Stimulated activated CD8-positive, alpha-beta memory T cell treated with anti-CD3 and anti-CD28 coated beads, Interleukin-2, amount 100 ng/mL, for 1 hour (primary cell): ENCODE measurements at places on chromosomes 3 and 15.

- DNase-seq, result no peak
Measured at GRCh38 chr3:10695595-10696285, 120.3 kb upstream of the SLC6A11 start.

DNA sequence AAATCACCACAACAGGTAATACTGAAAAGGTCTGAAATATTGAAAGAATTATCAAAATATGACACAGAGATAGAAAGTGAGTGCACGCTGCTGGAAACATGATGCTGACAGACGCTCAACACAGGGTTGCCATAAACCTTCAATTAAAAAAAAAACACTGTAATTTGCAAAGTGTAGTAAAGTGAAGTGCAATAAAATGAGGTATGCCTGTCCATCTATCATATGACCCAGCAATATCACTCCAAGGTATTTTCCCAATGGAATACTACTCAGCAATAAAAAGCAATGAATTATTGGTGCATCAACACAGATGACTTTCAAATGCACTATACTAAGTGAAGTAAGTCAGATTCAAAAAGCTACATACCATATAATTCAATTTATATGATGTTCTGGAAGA is 47.6 kb upstream of the SLC12A8 start:
- no peak for DNase-seq

GRCh38 chr15:76363251-76363650 is 26.7 kb downstream of the ISL2 start:
- no peak for DNase-seq

GRCh38 chr3:173796890-173797289 is 399.3 kb downstream of the NLGN1 start:
- DNase-seq, result no peak

- no peak for DNase-seq
Measured at GRCh38 chr15:58438956-58439355, 7.2 kb downstream of the LIPC start.

DNA sequence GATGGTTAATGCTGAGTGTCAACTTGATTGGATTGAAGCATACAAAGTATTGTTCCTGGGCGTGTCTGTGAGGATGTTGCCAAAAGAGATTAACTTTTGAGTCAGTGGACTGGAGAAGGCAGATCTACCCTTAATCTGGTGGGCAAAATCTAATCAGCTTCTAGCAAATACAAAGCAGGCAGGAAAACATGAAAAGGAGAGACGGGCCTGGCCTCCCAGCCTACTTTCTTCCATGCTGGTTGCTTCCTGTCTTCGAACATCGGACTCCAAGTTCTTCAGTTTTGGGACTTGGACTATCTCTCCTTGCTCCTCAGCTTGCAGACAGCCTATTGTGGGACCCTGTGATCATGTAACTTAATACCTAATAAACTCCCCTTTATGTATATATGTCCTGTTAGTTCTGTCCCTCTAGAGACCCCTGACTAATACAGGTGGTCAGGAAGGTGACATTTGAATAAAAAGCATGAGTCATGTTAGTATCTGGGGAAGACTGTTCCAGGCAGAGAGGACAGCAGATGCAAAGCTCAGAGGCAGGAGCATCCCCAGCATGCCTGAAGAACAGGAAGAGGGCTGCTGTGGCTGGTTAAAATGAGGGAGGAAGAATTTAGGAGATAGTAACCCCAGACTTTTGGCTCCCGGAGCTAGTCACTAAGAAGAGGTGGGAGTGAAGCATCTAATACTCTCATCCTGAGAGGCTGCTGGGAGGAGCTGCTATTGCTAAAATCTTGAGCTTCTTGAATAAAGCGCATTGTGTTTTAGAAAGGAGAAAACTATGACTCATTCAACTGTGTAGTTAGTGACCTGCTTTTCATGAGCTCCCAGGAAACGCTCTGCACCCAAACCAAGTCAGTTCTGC is 207.4 kb upstream of the HES1 start:
- DNase-seq, result no peak

DNA sequence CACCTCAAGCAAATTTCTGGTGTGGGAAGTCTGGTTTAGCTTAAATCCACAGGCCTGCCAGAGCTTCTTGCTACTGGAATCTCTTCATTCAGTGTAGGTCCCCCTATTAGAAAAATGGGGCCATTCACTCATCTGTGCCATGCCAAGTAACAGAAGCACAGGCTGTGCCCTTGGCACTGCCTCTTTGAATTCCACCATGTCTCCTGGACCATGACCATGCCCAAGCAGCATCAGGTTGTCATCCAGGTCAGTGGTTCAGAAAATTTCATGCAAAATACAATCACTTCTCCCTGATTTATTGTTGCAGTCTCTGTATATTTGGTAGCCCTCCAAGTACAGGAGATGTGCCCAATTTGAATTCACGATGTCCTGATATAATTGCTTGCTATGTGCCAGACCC is 602.1 kb upstream of the ZNF385D start:
- no peak for DNase-seq

- no peak for DNase-seq
Measured at GRCh38 chr3:187403768-187404288, 35.6 kb downstream of the RTP4 start.

DNA sequence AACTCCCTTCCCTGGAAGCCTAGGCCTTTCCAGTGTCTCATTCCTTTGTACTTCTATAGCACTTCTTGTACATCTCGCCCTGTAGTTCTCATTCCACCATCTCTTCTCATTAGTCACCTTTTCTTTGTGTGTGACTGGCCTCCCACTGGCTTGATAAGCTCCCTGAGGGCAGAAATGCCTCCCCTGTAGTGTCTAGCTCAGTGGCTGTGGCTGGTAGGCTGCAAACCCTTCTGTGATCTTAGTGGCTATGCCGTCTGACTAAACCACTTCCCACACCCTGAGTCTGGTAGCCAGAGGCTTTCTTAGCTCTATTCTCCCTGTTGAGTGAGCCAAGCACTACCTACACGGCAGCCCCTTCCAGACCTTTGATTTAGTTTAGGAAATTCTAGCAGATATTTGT is 24.4 kb upstream of the TNFAIP8L3 start:
- DNase-seq, result no peak

DNA sequence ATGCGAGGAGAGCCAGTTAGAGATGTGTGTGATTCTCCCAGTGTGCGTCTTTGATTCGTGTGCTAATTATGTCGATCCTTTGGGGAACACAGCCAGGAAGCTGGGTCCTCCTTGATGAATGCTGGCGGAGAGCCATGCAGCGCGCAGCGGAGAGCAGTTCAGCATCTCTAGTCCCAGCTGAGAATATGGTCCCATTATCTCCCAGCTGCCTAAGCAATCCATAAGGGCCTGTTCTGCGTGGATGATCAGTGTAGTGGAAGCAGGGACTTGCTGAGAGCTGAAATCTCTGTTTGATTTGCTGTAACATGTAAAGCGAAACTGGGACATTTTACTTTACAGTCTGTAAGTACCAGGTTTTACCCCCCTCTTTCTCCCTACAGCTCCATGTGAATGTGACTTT is 412.7 kb downstream of the CNTN4 start:
- no peak for DNase-seq

- no peak for DNase-seq
Measured at GRCh38 chr3:71131375-71132314, 451.9 kb downstream of the FOXP1 start.

DNA sequence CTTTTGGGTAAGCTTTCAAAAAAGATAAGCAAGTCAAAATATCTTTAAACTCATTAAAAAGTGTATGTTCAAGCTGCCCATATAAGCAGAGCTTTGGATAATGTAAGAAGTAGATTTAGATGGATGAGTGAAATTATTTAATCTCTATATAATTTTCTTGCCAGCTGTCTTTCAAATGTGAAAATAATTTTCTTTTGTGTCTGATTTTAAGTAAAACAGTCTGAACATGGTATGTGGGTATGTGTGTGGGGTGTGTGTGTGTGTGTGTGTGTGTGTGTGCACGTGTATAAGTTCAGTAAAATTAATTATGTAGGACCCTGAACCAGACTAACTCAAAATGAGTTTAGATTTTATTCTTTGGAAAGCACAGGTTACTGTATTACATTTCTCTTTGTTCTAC is 155.2 kb upstream of the CGNL1 start:
- DNase-seq, result no peak

- DNase-seq, result no peak
Measured at GRCh38 chr3:163929069-163929652, 1149.1 kb downstream of the SI start.

DNA sequence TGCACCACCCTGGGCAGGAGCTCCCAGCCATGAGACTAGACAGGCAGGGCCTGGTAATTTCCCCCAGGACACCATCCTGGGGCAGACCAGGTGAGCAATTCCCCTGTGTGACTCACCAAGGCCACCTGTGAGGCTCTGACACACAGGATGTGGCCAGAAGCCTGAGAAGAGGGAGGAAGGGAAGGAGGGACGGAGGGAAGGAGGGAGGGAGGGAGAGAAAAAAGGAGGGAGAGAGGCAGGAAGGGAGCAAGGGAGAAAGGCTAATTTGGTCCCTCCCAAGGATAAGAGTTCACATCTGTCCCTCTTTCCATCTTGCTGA is 25.9 kb downstream of the WNT7A start:
- DNase-seq, result no peak

DNA sequence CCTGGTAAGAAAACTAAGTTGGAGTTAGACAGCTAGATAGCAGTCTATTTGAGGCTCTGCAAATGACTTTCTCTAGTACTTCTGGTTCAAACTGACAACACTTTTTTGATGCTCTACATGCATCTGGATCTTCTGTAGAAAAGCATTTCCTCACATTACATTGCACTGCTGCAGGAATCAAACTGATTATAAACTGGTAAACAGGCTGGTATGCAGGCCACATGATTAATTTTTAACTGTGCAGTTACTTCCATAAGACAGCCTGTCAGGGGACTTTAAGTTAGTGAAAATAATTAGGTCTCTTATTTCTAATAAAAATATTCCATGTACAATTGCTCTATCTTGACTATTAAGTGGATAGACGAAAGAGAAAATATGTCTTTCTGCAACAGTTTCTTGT is 550.0 kb upstream of the ALCAM start:
- no peak for DNase-seq

DNA sequence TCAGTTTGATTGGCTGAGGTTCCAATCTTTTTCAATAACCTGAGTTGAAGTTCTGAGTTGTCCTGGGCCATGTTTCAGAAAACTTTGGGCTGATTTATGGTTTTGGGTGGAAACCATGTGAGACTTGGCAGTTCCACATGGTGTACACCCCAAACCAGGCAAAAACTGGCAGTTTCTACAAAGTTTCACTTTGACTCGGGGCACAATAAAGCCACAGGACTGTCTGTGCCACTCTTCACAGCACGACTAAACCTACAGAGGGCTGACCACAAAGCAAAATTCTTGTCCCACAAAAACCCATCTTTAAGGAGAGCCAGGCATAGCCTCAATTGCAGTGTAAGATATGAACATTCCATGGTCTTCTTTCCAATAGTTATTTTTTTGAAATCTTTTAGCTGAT is 155.0 kb downstream of the DUT start:
- no peak for DNase-seq

DNA sequence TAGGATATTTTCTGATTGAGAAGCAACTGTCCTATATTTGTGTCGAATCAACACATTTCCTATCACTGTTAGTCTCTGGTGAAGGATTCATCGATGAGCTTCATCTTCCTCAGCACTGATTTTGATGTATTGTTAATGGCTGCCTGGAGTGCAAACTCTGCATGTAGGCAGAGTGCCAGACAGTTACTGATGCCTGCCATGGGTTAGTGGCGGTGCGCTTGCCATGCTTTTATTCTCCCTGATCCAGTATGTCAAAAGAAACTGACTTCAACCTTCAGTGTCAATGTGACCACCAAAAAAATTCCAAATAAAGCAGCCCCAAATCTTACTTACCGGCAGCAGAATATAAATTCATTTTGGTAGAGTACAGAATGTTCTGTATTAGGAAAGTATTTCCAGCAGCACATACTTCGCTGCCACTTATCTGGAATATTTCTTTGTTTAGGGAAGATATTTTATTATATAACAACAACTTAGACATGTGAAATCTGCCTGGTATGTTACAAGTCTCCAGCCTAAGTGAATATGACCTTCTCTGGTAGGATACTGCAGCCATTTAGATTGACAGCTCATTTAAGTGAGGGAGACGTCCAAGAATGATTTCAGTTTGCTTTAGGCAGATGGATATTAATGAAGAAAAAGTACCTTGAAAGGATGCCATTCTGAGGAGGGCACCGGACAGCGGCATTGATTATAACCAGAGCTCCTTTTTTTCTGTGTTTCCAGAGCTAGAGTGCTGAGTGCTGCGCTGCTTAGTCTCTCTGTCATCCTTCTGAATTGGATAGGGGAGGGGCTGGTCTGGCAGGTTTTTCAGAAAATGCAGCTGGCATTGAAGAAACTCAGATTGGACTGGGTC is 59.9 kb downstream of the ARHGEF26 start:
- DNase-seq, result no peak

DNA sequence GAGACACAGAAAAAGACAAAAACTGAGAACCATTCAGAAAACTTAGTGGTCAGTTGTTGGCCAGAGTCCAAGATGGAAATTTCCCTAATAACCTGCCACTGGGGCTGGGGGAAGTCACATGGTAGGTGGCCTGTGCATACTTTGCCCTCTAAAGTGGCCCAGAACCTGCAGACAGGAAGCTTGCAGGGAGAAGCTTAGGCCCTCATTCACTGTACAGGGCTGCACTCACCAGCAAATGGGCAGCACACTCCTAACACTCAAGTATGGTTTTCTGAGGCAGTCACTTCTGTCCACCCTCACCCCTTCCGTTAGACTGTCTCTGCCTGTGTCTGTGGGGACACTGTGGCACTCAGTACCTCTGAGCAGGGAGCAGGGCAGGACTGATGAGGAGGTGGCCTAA is 14.5 kb upstream of the RNU6-1 start:
- no peak for DNase-seq

DNA sequence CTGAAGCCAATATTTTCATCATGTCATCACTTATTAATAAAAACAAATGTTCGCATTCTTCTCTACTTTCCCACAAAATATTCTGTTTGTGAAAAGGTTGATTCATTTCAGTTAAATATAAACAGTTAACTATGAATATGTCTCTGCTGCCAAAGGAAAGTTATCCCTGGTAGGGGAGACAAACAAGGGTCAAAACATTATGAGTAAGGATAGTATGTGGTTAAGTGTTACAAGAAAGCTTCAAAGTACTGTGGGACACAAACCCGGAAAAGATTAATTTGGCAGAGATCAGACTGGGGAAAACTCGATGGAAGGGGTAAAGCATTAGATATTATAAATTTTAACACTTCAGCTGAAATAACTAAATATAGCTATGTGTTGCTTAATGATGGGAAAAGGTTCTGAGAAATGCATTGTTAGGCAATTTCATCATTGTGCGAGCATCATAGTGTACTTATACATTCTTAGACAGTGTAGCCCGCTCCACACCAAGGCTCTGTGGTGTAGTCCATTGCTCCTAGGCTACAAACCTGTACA is 436.5 kb upstream of the TBL1XR1 start:
- no peak for DNase-seq

GRCh38 chr3:173659972-173660371 is 262.4 kb downstream of the NLGN1 start:
- DNase-seq, result no peak

- DNase-seq, result no peak
Measured at GRCh38 chr15:93418566-93418965, 329.6 kb upstream of the RGMA start.

DNA sequence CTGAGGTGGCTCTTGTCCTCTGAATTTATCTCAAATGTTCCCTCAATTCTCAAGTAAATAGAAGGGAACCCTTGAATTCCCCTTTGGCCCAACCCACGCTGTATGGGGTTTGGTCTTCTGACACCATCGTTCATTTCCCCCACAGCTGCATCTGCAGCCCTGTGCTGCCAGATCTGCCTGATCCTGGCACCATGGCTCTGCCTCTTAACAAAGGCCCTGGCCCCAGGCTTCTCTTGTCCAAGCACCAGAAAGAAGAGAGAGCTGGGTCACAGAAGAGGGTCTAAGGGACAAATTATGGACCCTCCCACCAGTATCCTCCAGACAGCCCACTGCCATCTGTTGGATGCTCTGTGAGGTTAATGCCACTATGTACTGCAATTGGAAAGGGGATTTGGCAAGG is 1.8 kb downstream of the MAP1A start:
- DNase-seq, result no peak
